ENCODE measurements at places on chromosomes 16 and 17.

DNA sequence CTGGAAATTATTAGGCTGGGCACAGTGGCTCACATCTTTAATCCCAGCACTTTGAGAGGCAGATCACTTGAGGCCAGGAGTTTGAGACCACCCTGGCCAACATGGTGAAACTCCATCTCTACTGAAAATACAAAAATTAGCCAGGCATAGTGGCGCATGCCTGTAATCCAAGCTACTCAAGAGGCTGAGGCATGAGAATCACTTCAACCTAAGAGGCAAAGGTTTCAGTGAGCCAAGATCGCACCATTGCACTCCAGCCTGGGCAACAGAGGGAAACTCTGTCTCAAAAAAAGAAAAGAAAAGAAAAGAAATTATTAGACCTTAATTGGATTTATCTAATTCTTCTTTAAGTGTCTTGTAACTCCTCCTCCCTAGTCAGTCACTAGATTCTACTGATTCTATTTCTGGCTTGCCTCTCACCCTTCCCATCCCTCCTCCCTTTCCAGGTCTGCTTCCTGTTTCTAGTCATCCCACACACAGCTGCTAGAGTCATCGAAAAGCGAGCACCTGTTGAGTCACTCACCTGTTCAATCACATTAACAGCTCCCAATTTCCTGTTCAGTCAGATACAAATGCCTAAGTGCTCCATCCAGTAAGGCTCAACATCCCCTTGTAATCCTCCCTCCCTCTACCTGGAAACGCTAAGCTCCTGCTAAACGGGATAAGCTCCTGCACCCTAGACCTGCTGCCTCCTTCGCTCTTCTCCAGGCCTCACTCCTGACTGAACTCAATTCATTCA, 34.6 kb downstream of the ERN1 start:
- no peak for DNase-seq

- no peak for DNase-seq
Measured at GRCh38 chr16:4360538-4361021, 9.5 kb upstream of the PAM16 start.

DNA sequence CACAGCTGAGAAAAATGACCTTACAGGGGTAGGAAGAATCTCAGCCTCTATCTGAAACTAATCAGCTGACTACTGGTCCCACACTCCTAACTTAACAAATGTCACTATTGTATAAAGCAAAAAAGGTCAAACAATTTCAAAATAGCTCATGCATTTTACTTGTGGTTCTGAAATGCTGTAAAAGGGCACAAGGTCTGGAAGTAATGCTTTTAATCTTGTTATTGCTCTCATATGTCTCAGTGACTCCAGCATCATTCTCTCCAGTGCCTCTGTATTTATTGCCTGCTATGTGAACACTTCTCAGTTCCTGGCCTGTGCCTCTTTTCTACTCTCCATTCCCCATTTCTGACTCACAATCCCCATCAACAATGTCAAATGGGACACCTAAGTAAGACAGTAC, 937.7 kb downstream of the CDH11 start:
- DNase-seq, result no peak

DNA sequence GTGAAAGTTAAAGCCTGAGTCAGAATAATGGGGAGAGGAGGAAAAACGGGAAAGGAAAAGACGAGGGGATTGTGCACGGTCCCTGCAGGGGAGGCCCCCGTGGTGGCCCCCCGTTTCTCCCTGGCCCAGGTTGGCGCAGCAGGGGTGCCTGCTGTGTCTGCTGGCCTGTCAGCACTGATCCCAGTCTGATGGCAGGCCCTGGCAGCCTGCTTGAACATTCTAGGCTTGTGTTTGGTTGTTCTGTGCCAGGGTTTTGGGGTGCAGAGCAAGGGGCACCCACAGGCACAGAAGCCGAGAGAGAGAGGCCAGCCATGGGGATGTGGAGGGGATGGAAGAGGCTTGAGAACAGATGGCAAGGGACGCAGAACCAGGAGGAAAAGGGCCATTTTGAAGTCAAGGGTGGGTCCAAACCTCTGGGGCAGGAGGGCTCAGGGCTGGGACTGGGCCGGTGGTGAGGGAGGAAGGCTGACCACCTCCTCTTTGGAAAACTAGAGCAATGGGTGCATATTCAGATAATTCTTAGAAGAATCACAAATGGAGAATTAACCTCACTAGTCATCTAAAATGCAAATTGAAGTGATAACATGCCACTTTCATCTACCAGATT, 35.9 kb downstream of the TBX4 start:
- peak; percentile 6 for DNase-seq

DNA sequence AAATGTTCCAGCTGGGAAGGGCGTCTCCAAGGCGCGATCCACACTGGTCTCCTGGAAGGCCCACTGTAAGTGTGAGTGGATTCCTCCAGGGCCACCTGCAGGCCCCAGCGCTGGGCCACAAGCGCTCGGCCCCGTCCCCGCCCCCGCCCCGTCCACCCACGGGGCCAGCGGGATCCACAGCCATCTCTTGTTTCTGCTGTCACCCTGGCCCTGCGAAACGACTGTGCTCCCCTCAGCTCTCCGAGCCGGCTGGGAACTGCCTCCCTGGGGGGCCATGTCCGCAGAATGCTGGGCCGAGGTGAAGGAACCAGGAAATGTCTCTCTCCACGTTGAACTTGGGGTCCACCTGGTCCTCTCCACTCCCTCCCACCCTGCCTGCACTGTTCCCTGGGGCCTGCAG, 1955.2 kb downstream of the TP53TG3F start:
- DNase-seq, result no peak

GRCh38 chr16:4373356-4373908, 1.8 kb downstream of the VASN start:
- no peak for DNase-seq

Measured in activated T-cell treated with anti-CD3 and anti-CD28 coated beads, Interleukin-2, amount 50 U/mL, for 24 hours (primary cell).